Effector memory CD8-positive, alpha-beta T cell (primary cell): ENCODE measurements at places on chromosomes 7 and 10.

DNA sequence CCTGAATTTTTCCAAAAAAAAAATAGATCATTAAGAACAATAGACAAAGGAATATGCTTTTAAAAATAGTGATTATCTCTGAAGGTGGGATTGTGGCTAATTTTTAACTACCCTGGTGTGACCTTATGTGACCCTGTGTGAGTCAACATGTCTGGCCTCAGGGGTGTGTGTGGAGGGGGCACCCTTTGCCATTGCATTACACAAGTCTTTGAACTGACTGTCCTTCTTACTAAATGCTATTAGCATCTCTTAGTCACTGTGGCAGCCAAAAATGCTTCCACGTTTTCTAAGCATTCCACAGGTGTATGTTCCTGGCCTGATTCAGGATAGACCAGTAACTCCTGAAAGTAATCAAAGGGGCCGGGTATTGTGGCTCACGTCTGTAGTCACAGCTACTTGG lies 175.4 kb downstream of the MGMT start:
- no peak for DNase-seq

GRCh38 chr10:44966816-44967509 lies 7.4 kb downstream of the RASSF4 start:
- DNase-seq = no peak

- DNase-seq = peak; percentile 44
These were observed 68.3 kb downstream of the CREM start for GRCh38 chr10:35194906-35195305.

DNA sequence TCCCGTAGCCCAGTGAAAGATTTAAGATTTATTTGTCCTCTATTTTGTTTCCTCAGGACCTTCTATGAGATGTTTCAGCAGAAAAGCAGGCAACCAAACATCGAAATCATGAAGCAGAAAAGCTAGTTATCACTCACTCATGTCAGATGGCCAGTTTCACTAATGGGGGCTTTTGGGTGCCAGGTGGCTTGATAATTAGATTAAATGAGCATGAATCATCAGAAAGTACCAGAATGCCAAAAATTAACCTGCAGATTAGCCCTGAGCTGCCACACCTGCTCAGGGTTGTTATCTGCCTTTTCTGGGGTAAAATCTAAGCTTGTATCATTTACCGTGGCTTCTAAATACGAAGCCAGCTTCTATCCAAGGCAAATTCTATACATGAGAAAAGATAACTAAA lies 1017.5 kb downstream of the XPNPEP1 start:
- DNase-seq = no peak

DNA sequence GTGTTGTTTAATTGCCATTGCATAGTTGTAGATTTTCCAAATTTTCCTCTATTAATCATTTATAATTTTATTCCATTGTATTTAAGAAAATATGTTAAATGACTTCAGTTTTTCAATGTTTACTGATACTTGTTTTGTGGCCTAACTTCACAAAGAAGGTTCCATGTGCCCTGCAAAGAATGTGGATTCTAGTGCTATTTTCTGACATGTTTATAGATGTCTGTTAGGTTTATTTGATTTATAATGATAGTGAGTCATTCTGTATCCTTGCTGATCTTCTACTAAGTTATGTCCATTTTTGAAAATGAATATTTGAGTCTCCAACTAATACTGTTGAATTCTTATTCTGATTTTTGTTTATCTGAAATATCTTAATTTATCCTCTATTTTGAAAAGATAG lies 369.0 kb downstream of the MAGI2 start:
- DNase-seq = no peak

GRCh38 chr10:28783087-28783486 lies 105.8 kb downstream of the BAMBI start:
- no peak for DNase-seq

DNA sequence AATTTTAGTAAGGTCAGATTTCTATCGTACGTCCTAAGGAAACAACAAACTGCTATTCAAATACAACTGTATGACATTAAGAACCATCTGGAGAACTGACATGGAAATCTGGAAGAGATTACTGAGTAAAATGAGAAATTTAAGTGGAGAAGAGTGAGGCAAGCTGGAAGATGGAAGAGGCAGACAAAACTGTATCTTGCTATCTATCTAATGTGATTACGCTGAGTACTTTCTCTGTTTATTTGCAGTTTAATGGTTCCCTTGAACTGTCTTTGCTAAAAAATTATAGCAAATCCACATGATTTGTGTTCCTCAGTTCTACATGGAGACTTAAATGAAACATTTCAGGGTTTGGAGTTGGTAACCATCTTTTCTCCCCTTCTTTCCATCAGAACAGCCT lies 927.1 kb upstream of the MBL2 start:
- no peak for DNase-seq

GRCh38 chr10:26637521-26638275 lies 59.8 kb upstream of the PDSS1 start:
- DNase-seq = no peak

DNA sequence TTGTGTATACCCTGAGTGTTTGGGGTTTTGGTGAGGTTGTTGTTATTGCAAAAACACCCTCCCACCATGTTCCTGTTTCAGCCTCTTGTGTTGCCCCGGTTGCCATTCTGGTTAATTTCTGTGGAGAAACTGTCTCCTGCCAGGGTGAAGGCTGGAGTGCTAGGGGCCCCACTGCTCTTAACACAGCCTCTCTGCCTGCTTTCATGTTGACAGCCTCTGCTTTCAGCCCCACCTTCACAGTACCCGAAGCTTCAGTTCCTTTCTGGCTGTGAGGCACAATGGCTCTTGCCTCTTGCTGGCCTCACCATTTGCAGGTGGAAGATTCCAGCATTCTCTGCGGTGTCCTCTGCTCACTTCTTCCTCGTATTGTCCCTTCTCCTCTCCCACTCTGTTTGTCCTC lies 19.2 kb downstream of the SLC18A2 start:
- no peak for DNase-seq

DNA sequence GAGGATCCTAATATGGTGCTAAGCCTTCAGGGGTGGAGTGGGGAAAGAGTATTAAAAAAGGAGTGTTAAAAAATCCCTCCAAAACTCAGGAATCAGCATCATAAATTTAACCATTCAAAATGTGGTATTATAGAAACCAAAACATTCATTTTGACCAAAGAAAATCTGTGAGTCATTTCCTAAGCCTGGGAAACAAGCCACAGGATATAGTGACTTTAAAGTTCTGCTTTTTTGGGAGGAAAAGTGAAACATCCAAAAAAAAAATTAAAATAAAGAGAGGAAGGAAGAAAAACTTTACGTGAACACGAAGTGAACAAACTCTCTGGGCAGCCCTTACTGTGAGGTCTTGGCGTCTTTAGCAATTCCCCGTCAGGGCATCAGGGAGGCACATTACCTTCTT lies 74.0 kb upstream of the GSDME start:
- DNase-seq = no peak

DNA sequence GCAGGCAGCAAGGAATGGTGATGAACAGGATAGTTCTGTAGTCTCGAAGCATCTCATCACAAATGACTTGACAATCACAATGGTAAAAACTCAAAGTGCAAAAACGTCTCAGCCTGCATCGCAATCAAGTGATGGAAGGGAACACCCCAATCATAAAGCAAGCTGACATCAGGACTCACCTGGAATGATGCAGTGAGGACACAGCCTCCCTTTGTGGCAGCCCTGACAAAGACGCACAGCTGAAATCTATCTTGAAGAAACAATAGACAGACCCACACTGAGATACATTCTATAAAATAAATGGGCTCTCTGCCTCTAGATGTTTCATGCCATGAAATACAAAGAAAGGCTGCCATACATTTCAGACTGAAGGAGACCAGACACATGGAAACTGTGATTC lies 748.0 kb upstream of the IGFBP3 start:
- DNase-seq = no peak

- no peak for DNase-seq
These were observed 30.8 kb upstream of the CACUL1 start for GRCh38 chr10:118785551-118785950.

- DNase-seq = no peak
These were observed 13.1 kb downstream of the CC2D2B start for GRCh38 chr10:95920798-95921426.
